ENCODE measurements at places on chromosomes 13 and 19. TPM values are rescaled to one million over a fixed set of nuclear protein-coding genes. Genes with fewer than 3 reads are reported as not detected.
A peak's percentile ranks its signal among the peaks of the same experiment; 100 is the strongest.

DNA sequence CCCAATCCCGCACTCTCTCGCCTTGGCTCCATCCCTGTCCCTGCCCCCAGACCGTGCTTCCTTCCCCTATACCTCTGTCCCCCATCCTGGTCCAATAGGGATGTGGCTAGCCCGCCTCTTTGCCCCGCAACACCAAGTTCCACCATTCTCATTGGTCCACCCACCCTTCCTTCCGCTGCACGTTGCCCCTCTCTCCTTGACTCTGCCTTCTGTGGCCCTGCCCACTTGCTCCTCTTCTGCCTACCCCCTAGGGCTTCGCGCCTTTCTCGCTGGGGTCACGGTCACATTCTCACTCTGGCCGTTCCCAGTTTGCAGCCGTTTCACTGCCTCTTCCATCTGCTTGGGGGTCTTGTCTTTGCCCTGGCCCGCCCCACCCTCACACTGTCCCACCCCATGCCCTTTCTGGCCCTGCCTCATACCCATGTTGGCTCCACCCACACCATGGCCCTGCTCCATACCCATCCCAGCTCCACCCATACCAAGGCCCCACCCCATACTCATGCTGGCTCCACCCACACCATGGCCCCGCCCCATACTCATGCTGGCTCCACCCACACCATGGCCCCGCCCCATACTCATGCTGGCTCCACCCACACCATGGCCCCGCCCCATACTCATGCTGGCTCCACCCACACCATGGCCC is 4.5 kb upstream of the ARHGAP45 start:
- no peak for DNase-seq

- peak; percentile 82 for DNase-seq
These were observed 24.3 kb upstream of the MYDGF start for GRCh38 chr19:4694211-4694987.

The NAPSA gene
- total RNA-seq: under 0.01 TPM

GRCh38 chr19:11481534-11482383 is 913 bp upstream of the ELAVL3 start:
- DNase-seq: peak; percentile 86

GRCh38 chr13:41577436-41577835 is 120.1 kb downstream of the RGCC start:
- DNase-seq: peak; percentile 62

DNA sequence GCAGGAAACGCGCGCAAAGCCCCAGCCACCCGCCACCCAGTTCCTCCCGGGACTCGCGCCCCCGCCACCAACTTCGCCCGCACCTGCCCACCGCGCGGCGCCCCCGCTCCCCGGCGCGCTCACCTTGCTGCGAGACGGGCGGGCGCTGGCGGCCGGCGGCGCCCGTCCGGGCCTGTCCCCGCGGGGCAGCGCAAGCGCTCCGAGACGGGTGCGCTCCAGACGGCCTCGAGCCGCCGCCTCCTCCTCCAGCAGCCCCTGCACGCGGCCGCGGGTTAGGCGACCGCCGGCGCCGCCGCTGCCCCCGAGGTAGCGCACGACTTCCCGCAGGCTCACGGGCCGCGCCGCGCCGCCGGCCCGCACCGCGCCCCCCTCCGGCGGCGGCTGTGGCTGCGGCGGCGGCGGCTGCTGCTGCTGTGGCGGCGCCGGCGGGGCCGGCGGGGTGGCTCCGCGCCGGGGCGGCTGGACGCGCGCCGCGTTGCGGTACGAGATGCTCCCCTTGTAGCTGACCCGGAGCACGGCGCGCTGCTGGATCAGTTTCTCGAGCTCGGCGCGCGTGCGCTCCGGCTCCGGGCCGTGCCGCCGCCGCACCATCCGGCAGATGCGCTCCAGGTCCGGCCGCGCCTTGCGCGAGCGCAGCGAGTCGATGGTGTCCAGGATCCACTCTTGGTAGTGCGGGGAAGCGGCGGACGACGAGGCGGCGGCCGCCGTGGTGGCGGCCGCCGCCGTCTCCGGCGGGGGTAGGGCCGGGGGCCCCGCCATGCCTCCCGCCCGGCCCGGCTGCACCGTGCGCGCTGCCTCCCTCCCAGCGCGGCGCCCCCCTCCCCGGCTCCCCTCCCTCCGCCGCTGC is 666 bp downstream of the SAMD1 start:
- peak; percentile 73 for DNase-seq

DNA sequence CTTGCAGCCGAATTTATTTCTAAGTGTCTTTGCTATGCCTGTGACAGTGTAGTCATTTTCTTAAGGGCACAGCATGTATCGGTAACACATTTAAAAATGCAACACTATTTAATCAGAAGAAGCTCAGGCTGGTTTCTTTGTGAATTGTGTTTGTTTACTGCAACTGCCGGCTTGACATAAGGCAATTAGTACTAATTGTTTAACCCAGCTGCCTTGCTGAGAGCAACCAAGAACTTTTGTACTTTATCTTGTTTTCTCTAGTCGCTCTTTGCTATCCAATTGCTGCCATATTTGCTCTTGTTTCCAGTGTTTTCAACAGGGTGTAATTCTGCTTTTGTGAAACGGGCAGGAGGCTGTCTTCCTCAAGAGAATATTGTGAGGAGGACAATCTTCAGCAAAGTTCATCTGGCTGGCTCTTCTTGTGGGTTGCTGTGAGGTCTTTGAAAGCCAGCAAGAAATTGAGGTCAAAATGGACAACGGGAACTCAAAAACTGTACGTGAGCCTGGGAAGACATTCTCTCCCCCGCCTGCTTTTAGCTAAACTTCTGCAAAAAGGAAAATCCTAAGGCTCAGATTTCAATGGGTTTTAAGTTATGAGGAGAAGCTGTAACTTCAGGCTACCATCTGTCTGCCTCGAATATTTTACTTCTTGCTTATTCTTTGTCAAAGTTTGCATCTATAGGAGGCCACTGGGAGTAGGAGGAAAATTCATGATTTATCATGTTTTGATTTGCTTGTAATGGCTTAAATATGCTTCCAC is 75.8 kb upstream of the TSHZ3 start:
- peak; percentile 71 for DNase-seq

The B3GNT8 gene
- total RNA-seq: 1.6 TPM

The ZNF808 gene
- 23.3 TPM for total RNA-seq

DNA sequence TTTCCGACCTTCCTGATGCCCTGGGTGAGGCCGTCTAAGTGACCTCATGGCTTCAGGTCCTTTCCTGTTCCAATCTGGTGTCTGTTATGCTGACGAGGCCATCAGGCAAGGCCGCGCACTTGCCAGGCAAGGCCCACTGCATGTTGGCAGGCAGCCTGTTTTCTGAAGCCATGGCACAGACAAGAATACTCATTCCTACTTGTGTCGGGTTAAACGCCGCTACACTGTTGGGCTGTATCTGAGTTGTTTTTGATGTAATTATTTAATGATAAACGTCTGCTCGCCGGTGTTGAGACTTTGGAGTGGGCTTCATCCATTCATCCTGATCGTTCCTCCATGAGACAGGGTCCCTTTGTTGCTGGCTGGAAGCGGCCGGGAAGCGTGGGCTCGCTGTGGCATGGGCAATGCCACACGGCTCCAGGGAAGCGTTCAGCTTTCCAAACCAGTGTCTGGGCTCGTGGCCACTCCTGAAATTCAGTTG is 92.1 kb downstream of the ATP11A start:
- no peak for DNase-seq

DNA sequence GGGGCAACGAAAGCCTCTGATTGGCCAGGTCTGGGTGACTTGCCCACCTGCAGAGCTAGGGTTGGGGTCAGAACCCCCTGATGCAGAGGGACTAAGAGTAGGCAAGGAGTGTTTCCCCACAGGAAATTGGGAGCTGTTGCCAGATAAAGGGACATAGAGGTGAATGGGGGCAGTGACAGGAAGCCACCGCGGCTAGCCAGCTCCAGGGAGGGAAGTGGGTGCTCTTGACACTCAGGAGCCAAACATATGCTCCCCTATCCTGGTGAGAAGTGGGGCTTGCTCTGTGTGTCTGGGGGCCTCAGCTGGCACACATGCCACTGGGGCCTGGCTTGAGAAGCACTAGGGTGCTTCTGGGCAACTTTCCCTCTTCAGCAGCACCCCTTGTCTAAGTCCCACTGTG is 26.0 kb downstream of the WDR88 start:
- no peak for DNase-seq

DNA sequence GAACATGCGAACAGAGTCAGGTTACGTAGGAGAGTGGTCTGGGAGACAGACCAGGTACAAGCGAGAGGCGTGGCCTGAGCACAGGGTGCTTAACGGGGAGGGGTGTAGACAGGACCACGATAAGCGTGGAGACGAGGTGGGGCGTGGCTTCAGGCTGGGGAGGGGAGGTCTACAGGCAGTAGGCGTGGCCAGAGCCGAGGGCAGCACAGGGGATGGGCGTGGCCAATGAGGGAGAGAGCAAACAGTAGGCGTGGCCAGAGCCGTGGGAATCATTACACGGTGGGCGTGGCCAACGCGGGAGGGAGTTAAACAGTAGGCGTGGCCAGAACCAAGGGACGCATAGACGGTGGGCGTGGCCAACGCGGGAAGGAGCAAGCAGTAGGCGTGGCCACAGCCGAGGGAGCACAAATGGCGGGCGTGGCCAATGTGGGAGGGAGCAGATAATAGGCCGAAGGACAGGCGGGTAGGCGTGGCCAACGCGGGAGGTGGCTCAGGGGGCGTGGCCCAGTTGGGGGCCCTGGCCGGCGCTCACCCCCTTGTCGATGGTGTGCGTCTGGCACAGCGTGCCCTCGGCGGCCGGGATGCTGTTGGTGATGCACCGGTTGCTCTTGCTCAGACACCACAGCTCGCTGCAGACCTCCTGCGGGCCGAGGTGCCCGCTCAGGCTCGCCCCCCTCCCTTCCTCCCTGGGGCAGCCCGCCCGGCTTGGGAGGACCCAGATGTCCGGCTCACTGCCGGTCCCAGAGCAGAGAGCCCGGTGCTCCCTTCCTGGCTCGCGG is 15.2 kb upstream of the MYO1F start:
- DNase-seq: peak; percentile 96

- no peak for DNase-seq
These were observed 689.1 kb upstream of the GPC6 start for GRCh38 chr13:92537471-92537870.

DNA sequence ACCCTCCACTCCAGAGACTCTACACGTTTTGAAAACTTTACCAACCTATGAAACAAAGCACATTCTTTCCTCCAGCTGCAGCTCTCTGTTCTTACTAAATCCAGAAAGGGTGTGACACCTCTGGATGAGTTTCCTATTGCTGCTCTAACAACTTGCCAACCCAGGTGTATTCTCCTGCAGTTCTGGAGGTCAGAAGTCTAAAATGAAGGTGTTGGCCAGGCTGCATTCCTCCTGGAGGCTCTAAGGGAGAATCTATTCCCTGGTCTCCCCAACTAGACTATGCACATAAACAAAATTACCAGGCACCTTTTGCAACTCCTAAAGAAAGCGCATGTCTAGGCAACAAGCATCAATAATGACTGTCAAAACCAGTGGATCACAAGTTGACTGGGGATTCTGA is 128.8 kb downstream of the NUFIP1 start:
- DNase-seq: no peak

GRCh38 chr13:21898459-21898858 is 227.6 kb downstream of the FGF9 start:
- DNase-seq: no peak

- no peak for DNase-seq
These were observed 34.4 kb downstream of the MZT1 start for GRCh38 chr13:72692884-72693514.

DNA sequence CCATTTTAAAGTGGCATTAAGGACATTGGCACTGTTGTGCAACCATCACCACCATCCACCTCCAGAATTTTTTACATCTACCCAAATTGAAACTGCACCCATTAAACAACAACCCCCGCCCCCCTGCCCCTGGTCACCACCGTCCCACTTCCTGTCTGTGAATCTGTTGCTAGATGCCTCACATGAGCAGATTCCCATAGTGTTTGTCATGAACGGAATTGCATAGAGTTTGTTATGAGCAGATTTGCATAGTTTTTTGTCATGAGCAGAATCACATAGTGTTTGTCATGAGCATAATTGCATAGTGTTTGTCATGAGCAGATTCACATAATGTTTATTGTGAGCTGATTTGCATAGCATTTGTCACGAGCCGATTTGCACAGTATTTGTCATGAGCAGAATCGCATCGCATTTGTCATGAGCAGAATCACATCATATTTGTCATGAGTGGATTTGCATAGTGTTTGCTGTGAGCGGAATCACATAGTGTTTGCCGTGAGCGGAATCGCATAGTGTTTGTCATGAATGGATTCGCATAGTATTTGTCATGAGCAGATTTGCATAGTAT is 54.0 kb upstream of the GTF3A start:
- no peak for DNase-seq

GRCh38 chr19:44315883-44316282 is 11.1 kb upstream of the ZNF235 start:
- DNase-seq: no peak

GRCh38 chr19:49538643-49539042 is 10.8 kb downstream of the RCN3 start:
- no peak for DNase-seq

DNA sequence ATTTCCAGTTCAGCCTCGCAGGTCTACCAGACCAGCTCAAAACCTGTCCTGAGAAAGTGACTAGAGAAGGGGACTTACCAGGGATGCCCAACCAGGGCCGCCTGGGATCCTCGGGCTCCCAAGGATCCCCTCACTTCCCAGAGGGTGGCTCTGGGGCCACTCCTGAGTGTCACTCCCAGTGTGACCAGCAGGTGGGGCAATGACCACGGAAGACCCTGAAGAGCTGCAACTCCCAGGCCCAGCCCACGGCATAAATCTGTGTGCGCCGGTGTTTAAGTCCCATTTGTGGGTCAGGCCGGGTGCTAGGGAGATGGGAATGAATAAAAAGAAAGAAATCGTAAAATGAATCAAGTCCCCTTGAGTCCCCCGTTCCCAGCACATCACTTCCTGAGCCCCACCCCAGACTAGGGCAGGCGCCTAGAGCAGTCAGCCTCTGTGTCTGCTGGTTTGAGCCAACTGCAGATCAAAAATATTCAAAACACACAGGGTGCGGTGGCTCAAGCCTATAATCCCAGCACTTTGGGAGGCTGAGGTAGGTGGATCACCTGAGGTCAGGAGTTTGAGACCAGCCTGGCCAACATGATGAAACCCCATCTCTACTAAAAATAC is 10.7 kb downstream of the PTGIR start:
- DNase-seq: peak; percentile 82

The ZNF540 gene
- 0.86 TPM for total RNA-seq

The FFAR3 gene
- not detected for total RNA-seq

GRCh38 chr13:26184791-26185250 is 37.3 kb downstream of the RNF6 start:
- DNase-seq: peak; percentile 76

- DNase-seq: no peak
These were observed 944.9 kb upstream of the MIR17HG start for GRCh38 chr13:90402613-90403012.

DNA sequence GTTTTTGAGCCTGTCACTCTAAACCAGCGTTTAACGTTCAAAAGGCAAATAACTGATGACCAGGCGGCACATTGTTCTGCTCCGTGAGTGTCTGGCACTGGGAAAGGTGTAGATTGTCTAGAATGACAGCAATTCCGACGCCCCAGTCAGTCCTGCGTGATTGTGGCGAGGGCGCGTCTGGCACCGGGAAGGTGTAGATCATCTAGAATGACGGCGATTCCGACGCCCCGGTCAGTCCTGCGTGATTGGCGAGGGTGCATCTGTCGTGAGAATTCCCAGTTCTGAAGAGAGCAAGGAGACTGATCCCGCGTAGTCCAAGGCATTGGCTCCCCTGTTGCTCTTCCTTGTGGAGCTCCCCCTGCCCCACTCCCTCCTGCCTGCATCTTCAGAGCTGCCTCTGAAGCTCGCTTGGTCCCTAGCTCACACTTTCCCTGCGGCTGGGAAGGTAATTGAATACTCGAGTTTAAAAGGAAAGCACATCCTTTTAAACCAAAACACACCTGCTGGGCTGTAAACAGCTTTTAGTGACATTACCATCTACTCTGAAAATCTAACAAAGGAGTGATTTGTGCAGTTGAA is 26.1 kb upstream of the NDUFS7 start:
- DNase-seq: no peak

The RFPL4A gene
- not detected for total RNA-seq

Data from fibroblast of villous mesenchyme (primary cell).